IPS-NIHi11 (cell line): ENCODE measurements at places on chromosomes 5 and 9.

- DNase-seq: peak; percentile 91
Measured at GRCh38 chr9:136245219-136246150, at the start of gene QSOX2. Gene QSOX2 (minus strand): TSS chr9:136245812. CDS start chr9:136245803, 9 bp downstream.

GRCh38 chr5:155943516-155944407 lies 383.2 kb upstream of the SGCD start:
- DNase-seq: peak; percentile 58

GRCh38 chr9:74753650-74754049 lies 134.1 kb downstream of the TRPM6 start:
- DNase-seq: no peak

- no peak for DNase-seq
Measured at GRCh38 chr5:175595905-175596304, 62.0 kb upstream of the HRH2 start.

DNA sequence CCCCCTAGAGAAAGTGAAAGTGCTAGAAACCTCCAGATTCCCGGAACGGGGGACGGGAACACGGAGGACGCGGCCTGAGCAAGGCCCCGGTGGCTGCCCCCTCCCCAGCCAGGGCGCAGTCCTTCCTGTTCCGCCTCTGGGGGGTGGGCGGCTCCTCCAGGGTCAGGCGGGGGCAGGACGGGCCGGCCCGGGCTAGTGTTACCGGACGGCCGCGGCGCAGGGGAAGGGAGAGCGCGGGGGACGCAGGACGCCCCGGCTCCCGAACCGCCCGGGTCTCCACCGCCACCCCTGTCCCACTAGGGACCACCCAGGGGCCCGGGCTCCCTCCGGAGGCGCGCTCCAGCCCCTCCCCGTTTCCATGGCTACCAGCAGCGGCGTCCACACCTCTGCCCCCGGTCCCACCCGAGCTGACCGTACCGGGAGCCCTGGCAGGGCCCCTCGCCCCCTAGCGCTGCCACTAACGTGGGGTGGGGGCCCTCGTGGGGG lies 579 bp downstream of the SLC12A7 start:
- DNase-seq: peak; percentile 80

DNA sequence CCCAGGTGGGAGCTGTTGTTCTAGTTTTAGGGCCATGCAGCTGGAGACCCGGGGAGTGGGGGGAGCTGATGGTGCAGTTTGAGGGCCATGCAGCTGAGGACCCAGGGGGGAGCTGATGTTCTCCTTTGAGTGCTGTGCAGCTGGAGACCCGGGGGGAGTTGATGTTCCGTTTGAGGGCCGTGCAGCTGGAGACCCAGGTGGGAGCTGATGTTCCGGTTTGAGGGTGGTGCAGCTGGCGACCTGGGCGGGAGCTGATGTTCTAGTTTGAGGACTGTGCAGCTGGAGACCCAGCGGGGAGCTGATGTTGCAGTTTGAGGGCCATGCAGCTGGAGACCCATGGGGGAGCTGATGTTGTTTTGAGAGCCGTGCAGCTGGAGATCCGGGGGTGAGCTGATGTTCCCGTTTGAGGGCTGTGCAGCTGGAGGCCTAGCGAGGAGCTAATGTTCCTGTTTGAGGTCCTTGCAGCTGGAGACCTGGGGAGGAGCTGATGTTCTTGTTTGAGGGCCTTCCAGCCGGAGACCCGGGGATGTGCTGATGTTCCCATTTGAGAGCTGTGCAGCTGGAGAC lies 14.6 kb downstream of the PDCD6 start:
- no peak for DNase-seq

- DNase-seq: no peak
Measured at GRCh38 chr5:113061846-113062780, 85.5 kb downstream of the DCP2 start.

GRCh38 chr5:149636861-149637246 lies 55.6 kb downstream of the ARHGEF37 start:
- peak; percentile 79 for DNase-seq

DNA sequence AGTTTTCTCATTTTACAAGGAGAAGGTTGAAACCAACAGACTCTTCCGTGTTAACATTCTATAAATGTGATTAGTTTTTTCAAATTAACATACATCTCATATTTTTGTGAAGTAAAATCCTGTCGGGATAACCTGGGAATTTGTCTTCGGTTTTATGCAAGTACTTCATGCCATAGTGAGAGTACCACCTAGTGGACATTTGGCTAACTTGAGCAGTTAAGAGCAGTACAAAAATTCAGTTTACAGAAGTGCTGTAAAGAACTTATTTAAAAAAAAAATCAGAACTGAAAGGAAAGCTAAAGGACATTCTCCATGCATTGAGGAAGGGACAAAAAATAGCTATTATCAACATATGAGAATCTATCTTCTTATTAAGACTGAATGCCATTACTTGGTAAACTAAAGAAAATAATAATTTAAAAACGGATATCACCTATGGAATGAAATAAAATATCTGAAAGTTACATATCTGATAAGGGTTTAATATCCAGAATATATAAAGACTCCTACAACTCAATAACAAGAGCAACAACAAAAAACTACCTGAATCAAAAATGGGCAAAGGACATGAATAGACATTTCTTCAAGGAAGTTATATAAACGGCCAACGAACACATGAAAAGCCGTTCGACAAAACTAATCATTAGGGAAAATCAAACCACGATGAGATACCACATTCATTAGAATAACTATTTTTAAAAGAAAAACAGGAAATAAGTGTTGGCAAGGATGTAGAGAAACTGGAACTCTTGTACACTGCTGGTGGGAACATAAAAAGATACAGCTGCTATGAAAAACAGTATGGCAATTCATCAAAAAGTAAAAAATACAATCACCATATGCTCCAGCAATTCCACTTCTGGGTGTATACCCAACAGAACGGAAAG lies 117.0 kb upstream of the GNA14 start:
- no peak for DNase-seq

- peak; percentile 25 for DNase-seq
Measured at GRCh38 chr9:14312719-14313377, 1.1 kb downstream of the NFIB start.

- no peak for DNase-seq
Measured at GRCh38 chr9:137044502-137045177, 1.3 kb downstream of the NPDC1 start.

- DNase-seq: peak; percentile 31
Measured at GRCh38 chr9:77018969-77019235, 553 bp upstream of the FOXB2 start.

- DNase-seq: no peak
Measured at GRCh38 chr9:131704141-131704983, 35.5 kb downstream of the RAPGEF1 start.

- DNase-seq: no peak
Measured at GRCh38 chr5:1139331-1140170, 27.7 kb upstream of the SLC12A7 start.

GRCh38 chr9:136163248-136163850 lies 41.6 kb downstream of the LHX3 start:
- no peak for DNase-seq

GRCh38 chr9:109475526-109475925 lies 22.6 kb downstream of the PTPN3 start:
- DNase-seq: no peak

DNA sequence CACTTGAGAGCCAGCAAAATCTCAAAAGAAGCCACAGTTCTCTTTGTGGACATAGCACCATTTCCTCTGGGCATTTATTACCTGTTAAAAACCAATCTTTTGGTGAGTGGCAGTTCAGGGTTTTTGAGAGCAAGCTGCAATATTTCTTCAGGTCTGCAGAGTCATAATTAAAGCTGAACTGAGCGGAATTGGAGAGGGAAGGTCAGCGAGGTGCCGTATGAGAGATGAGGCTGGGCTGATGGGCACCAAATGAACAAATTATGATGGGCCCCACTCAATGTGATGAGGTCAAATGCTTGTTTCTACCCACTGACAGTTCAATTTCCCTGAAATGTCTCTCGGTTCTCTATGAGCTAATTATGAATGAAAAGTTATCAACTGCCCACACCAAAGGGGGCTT lies 231.9 kb downstream of the AP3B1 start:
- no peak for DNase-seq

- DNase-seq: no peak
Measured at GRCh38 chr5:93221-93980, 1.4 kb downstream of the PLEKHG4B start.

DNA sequence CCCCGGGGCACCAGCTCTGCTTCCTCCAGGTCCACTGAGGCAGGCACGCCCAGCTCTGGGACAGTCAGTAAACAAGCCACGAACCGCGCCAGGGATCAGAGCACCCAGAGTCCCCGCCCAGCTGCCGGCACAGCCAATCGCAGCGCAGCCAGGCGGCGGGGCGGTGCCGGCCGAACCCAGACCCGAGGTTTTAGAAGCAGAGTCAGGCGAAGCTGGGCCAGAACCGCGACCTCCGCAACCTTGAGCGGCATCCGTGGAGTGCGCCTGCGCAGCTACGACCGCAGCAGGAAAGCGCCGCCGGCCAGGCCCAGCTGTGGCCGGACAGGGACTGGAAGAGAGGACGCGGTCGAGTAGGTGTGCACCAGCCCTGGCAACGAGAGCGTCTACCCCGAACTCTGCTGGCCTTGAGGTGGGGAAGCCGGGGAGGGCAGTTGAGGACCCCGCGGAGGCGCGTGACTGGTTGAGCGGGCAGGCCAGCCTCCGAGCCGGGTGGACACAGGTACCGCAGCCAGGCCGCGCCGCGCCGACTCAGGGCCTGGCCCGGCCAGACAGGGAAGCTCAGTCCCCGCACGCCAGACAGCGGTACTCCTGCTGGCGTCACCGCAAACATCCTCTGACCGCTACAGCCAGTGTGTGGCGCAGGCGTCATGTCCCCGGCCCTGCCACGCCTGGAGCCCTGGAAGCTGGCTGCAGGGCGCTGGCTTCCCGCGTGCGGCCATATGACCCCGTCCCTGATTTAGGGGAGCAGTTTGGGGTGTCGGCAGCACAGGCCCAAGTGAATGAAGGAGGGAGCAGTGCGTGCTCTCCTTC lies at the start of gene CTSL:
CTSL (plus strand) TSS at position 220 of the 810 bp plus-strand sequence. CDS start 1,485 bp downstream, outside the sequence.
- DNase-seq: peak; percentile 92

- no peak for DNase-seq
Measured at GRCh38 chr9:110650991-110651411, 17.6 kb upstream of the MUSK start.

DNA sequence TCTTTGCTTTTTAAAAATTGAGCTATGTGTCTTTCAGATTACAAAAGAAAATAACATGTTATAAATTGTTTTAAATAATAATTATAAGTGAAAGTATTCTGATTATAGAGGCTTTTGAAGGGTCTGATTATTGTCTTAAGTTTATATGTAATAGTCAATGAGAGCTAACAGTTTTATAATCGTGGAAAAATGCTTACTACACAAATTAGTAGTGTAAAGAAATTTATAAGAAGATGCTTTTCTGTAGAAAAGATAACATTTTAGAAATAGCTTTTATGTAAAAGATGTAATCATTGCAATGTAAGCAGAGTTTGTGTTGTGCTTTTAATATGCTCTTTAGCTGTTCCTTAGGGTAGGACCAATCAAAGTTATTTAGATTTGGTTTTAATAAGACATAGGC lies 18.6 kb downstream of the RBM27 start:
- DNase-seq: no peak

DNA sequence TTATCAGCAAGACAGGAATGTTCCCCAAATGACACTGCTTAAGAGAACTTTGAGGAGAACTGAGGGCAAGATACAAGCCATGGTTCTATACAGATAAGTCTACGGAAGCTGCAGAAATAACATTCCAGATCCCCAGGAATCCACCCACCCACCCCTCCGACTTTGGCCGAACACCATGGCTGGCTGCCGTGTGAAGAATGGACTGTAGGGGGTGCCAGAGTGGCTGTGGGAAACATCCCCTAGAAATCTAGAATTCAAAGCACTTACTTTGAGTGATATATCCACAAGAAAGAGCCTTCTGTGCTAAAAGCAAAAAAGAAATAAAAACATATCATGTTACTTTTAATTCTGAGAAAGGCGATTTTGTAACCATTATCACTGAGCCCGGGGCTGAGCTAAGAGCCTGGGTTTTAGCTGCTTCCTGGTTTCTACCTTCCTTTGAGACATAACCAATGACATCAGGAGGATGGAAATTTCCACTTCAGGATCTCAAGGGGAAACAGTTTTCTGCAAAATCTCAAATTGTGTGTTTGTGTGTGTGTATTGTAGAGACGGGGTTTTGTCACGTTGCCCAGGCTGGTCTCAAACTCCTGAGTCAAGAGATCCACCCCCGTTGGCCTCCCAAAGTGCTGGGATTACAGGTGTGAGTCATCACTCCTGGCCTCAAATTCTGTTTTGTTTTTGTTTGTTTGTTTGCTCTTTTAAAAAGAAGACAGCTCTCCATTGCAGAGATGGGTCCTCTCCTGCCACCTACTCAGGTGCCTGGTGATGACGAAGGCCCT lies 36.4 kb downstream of the GGTA1 start:
- DNase-seq: peak; percentile 78

- no peak for DNase-seq
Measured at GRCh38 chr9:114827641-114828302, 21.9 kb upstream of the TNFSF15 start.

- DNase-seq: no peak
Measured at GRCh38 chr5:128632264-128632663, 94.2 kb upstream of the FBN2 start.

GRCh38 chr5:145437627-145438026 lies 397.5 kb downstream of the PRELID2 start:
- DNase-seq: no peak

DNA sequence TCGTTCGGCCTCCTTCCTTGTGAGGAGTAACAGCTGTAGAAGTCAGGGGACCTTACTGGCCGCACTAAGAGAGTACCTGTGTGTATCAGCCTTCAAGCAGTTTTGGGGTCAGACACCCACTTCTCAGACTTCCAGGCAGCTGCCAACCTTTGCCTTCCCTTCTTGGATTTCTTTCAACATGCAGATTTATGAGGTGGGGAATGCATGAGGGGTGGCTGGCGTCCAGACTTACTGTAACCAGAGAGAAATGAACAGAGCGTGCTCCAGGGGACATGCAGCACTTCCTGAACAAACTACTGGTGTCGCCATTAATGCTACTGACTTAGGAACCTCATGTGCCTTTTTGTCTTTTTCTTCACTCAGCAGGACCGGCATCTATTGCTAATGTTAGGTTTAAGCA lies 46.7 kb downstream of the INSYN2B start:
- DNase-seq: no peak

DNA sequence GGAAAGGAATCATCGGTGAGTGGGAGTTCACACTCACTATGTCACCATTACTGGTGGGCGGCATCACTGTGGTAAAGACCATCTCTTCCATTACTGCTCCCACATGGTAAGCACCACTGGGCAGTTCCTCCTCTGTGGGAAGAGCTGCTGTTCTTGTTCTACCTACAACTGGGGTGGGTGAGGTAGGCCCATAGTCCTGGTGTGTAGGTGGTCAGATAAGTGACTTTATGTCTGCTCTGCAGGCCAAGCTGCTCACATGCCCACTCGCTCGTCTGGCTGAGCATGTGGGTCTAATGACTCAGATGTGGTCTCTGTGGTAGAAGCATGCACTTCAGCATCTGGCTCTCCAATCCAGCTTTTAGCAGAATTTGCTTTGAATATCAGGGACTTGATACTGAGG lies 82.9 kb downstream of the TMEM215 start:
- DNase-seq: no peak

DNA sequence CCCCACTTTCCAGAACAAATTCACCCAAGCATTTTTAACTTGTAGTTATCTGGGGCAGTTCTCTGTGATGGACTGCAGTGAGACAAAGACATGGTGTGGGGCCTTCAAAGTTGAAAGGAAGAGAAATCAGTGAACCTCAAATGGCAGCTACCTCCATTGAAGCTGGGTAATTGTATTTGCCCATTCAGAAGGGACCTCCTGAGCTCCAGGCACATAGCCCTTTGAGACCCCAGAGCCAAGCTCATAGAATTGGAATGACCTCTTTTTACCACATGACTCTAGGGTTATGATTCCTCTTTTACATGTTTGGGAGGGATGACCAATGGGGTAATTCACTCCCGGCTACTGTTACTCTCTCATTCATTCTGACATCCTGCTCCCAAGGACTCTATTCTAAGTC lies 368.4 kb upstream of the ITGA1 start:
- DNase-seq: no peak
